ENCODE measurements at places on chromosomes 7 and 10. TPM values are rescaled to one million over a fixed set of nuclear protein-coding genes. Genes with fewer than 3 reads are reported as not detected.
A peak's percentile ranks its signal among the peaks of the same experiment; 100 is the strongest.

DNA sequence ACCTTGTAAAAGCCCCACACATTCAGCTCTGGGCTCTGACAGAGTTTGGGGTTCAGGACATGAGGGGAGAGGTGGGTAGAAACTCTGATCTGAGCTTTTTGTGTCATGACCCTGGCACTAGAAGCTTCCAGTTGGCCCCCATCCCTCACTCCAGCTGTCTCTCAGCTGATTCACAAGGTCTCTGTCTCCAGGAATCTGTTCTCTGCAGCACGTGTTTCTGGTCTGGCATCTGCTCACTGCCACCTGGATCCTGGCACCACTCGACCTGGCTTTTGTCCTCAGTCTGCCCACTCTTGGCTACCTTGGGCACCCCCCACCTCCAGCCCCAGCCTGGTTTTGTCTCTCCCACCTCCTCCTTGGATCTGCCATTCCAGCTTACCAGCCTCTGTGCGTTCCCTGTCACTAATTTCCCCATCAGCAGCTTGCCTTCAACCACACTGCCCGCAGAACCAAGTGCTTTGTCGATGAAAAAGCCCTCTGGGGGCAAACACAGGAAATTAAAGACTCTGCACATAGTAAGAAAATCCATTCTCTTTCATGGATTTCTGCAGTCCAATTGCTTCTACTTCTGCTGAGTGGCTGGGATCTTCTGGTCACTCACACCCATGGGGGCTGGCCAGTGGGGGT is 18.3 kb upstream of the ADCYAP1R1 start:
- peak; percentile 39 for DNase-seq

DNA sequence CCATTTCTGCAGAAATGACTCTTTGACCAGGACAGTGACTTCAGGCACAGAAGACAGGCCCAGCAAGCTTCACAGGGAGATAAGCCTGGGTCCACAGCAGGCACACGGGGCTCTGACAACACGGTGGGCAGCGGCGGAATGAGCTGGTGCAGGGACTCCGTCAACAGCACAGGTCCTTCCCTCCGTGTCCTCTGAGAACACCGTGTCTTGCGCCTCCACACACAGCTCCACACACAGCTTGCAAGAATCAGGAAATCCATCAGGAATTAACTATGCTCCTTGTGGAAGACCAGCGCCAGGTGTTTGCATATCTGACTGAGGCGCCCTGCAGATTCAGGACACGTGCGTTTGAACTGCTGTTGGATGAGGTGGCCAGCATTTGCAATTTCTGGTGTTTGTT is 39.6 kb downstream of the TCERG1L start:
- no peak for DNase-seq

GRCh38 chr10:4638099-4638498 is 187.9 kb upstream of the AKR1E2 start:
- DNase-seq = no peak

Gene PRR15
- total RNA-seq = 0.31 TPM

DNA sequence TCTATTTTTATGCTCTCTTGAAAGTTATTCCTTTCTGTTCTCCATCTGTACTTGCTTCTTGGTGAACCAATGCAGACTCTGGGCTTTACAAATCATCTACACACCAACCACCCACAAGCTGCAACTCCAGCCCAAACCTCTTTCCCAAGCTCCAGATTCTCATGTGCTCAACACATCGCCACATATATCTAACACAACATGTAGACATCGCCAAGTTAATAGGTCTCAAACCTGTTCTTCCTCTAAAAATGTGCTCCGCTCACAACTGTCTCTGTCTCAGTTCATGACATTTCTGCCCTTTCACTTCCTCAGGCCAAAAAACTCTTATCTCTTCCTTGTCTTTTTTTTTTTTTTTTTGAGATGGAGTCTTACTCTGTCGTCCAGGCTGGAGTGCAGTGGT is 95.7 kb upstream of the EEPD1 start:
- no peak for DNase-seq

Gene CHST3
- 29.6 TPM for total RNA-seq

GRCh38 chr7:24455813-24456525 is 117.3 kb upstream of the PALS2 start:
- DNase-seq = no peak

Gene RTKN2
- total RNA-seq = 8.1 TPM

- no peak for DNase-seq
Measured at GRCh38 chr7:8175929-8176369, 86.0 kb downstream of the ICA1 start.

- DNase-seq = no peak
Measured at GRCh38 chr7:100589341-100589947, 3.3 kb downstream of the FBXO24 start.

GRCh38 chr10:123847686-123848432 is 43.7 kb downstream of the CPXM2 start:
- DNase-seq = peak; percentile 2

Gene ACTL6B
- total RNA-seq = not detected

DNA sequence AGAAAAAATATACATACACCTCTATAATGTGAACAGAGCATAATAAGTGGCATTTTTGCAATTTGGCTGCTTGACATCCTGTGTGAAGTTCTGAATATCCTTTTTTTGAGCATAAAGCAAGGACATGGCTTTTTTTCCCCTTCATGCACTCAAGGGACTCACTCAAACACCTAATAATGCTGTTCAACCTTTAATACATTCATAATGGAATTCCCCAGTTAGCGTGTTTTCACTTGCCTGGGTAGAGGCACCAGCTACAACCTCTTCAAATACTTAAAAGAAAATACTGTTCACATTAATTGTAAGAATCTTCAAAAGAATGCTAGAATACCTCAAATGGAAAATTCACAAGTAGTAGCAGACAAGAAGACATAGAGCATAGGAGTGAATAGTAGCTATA is 316.8 kb downstream of the PCDH15 start:
- no peak for DNase-seq

DNA sequence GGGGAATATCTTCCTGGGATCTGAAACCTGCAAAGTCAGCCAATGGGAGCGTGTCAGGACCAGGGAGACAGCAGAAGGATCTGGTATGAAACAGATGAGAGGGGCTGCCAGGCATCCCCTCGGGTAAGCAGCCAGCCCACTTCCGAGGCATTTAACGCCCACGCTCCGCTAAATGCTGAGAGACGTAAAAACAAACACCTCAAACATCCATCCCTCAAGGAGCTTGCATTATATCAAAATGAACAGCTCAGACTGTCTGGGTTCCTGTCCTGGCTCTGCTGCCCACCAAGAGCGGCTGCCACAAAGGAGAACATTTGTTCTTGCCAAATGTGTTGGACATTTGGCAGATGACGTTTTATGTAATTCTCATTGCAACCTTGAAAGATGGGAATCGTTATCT is 7.0 kb upstream of the SERPINE1 start:
- no peak for DNase-seq

DNA sequence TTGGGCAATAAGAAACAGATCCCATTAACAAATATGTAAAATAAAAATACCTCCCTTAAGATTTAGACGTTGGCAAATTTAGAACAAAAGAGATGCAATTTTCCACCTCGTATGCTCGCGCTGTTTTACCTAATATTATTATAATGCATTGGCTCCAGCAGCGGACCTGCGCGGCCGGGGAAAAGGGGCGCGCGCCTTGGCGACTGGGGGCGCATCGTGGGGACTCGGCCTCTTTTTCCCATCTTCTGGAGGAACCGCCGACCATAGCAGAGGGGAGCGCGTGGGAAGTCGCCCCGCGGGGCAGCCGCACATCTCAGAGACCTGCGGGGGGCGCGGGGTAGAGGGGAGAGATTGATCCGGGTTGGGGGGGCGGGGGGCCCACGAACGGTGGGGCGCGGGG is 139.4 kb upstream of the MKI67 start:
- no peak for DNase-seq

Gene ABCC2
- total RNA-seq = 0.72 TPM

DNA sequence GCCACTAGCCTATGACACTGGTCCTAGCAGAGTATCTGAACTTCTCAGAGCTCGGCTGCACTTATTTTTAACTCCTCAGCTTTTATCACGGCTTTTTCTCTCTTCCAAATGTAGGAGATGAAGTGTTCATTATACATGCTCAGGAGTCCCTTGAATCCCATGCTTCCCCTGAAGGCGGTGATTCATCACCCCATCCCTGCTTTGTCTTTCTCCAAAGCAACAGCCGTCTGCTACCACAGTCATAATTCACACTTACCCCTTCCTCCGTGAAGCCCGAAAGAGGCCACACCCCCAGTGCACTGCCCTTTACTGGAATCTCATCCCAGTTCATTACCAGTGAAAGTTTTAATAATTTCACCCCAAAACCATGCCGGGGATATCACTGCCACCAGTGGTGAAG is 301.5 kb upstream of the SHH start:
- DNase-seq = no peak

Gene ABCB1
- total RNA-seq = 2.4 TPM

- no peak for DNase-seq
Measured at GRCh38 chr10:50470345-50470744, 153.4 kb downstream of the SGMS1 start.

- DNase-seq = no peak
Measured at GRCh38 chr10:106652279-106652678, 512.2 kb downstream of the SORCS1 start.

- peak; percentile 78 for DNase-seq
Measured at GRCh38 chr7:131502810-131503508, 53.5 kb downstream of the PODXL start.

- DNase-seq = no peak
Measured at GRCh38 chr7:26696978-26697377, 167.4 kb downstream of the SKAP2 start.

DNA sequence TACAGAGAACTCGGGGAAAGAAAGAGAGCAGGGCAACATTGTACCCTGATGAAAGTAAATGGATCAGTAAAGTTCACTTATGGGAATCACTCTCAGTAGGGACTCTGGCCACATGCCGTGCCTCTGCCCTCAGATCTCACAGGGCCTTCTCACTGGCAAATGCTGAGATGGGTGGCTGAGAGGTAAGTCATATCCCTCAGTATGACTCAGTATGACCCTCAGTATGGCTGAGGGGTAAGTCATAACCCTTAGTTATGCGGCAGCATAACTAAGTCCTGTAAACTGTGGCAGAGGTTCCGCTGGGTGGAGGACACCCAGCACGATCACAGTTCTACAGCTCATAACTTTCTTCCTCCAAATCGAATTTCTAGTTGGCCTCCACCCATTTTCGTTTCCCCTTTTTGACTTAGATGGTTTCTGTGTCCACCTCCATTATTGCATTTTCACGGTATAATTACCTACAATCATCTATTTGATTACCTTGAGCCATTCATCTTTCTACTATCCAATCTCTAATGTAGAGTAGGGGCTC is 26.5 kb upstream of the WNT16 start:
- DNase-seq = no peak

Gene SMO
- 37.1 TPM for total RNA-seq

- DNase-seq = no peak
Measured at GRCh38 chr10:106182542-106182941, 982.0 kb downstream of the SORCS1 start.

DNA sequence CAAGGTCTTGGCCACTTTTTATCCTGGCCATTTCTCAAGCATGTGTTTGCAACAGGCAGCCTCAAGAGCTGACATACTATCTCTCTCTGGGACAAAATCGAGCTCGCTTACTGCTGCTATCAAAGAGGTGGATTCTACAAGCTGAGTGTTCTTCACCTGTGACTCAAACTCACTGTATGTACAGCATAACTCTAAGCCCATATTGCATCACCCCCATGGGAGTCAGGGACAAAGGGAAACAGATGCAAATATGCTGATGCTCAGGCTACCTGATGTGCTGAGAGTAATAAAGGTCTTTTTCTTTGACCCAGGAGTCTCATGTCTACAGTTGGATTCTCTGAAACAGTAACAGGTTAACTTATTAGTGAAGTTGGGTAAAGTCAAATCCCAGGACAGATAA is 45.2 kb downstream of the PCLO start:
- no peak for DNase-seq

GRCh38 chr7:47783456-47784223 is 164.6 kb downstream of the PKD1L1 start:
- peak; percentile 90 for DNase-seq

DNA sequence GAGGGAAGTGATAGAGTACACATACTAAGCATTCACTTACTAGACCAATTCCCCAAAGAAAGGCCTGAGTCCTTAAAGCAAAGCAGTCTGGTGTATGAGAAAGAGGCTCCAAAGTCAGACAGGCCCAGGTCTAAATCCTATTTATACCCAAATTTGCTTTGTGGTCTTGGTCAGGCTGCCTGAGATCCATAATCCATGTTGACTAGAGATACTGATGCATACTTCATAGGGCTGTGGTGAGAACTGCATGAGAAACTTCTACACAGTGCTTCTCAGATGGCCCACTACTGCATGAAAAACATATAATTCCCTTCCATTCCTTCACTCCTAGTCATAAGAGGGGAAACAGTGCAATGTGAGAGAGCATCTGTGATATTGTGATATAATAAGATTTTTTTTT is 81.6 kb upstream of the SP4 start:
- no peak for DNase-seq

- no peak for DNase-seq
Measured at GRCh38 chr7:139797607-139798006, 19.8 kb upstream of the HIPK2 start.

Gene FKBP6
- not detected for total RNA-seq

GRCh38 chr7:47818796-47819606 is 129.3 kb downstream of the PKD1L1 start:
- DNase-seq = peak; percentile 92

DNA sequence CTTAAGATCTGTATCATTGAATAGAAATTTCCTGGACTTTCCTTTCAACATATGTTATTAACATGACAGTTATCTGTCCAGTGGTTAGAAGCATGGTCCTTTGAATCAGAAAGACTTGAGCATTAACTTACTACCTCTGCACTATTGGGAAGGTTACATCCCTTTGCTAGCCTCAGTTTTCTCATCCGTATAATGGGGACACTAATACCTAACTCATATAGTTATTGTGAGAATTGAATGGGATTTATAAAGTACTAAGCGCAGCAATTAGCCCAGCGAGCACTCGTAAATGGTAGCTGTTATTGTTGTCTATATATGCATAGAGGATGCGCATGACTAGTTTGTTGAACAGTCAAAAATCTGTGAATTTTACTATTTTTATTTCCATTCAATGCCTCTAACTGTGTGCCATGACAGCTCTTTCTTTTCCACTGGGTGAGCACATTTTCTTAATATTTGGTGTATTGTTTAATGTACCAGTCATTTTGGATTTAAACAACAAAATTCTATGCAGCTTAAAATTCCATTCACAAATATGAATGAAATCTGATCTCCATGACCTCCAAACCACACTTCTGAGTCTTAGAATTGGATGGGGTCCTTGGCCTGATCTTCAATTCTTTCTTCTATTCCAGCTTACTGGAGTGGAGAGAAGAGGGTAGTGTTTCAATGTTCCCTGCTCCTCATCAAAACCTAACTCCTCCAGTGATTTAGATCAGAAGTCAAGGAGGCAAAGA is 65.0 kb downstream of the CACNB2 start:
- no peak for DNase-seq

GRCh38 chr7:65840446-65840845 is 32.4 kb upstream of the VKORC1L1 start:
- DNase-seq = no peak

DNA sequence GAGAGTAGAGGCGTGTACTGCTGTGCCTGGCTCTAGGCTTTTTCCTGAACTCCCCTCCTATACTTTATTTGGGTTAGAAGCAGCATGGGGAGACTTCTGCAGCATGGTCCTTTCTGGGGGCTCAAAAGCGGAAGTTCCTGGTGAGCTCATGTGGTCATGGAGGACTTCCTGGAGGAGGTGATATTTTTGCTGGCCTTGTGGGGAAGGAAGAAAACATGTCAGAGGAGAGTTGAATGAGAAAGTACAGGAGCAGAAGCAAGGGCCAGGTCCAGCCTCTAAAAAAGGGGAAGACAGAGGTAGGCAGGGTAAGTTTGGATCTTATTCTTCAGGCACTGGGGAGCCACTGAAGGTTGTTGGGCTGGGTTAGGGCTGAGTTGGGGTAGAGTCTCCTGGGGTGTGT is 45.5 kb downstream of the CASTOR2 start:
- DNase-seq = no peak

Data from tongue (tissue), 3 donors.